ENCODE measurements at places on chromosomes 1 and 21.

DNA sequence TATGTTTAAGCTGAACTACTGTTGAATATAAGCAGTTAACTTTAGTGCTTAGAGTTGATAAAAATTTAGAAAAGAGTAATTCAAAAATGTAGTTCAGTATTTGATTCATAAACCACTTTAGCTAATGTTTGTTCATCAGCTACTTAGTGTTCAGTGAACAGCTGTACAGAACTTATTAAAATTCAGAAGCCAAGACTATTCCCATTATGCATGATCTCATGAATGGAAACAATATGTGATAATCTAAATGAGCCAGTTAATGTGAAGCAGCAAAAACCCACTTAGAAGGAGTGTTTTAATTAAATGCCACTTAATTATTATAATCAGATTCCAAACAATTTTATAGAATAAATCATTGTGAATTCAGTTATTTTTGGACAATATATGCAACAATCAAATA, 92.9 kb upstream of the NEGR1 start:
- no peak for DNase-seq

DNA sequence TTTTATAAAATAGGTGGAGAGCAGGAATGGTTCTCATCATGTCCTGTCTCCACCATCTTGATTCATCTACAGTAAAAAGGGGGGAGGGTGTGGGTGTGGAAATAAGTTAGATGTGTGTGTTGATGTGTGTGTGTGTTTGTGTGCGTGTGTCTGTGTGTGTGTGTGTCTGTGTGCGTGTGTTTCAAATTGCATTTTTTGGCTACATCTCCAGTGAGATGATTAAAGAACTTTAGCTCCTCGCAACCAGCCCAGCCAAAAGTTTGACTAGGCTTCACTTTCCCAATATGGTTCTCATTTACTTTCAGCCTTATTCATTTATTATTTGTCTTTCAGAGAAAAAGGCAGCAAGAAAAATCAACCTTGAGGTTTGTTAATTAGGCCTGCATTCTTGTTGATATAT, 14.7 kb upstream of the HAO2 start:
- no peak for DNase-seq

GRCh38 chr1:66083003-66083402, 290.3 kb downstream of the PDE4B start:
- no peak for DNase-seq

DNA sequence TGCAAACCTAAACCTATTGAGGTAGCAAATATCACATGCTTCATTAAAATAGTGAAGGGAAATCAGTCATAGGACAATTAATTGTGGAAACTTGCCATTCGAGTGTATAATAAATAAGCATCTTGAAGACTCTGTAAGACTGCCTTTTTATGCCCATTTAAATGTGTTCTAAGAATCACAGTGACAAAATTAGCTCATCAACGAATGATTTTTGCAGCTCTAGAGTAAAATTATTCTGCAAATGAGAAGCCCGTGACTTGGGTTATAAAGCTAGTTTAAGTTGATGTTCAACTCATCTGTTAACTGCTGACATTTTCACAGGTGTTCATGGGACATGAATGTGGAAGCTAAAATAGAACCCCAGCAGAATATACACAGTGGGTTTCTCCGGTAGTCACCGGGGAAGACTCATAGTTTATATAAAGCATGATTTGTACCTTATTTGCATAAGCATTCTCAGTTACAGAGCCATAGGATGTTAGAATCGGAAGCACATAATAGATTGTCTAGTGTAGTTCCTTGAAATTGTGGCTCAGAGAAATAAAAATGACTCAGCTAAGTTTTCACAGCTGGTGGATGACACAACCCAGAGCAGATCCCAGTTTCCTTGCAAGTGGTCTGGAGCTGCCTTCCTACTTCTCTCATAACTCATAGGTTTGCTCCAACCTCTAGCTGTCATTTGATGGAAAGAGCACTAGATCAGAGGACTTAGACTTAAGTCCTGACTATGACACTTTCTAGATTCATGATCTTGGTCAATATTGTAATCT, 107.3 kb downstream of the UCHL5 start:
- DNase-seq = no peak

DNA sequence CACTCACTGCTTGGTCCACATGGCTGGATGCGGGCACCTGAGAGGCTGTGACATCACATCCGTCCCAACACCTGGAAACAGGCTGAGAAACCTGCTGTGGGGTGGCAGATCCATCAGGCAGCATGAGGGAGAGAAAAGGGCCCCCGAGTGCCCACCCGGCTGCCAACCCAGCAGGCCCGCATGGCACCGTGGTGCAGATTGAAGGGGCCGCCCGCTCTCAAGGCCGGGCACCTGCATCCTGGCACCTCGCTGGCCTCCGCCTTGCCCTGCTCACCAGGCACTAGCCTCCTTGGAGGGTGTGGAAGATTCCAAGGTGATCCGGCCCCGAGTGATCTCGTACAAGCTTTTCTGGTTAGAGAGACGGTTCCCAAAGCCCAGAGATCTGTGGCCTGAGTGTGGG, 110.5 kb downstream of the PRDM16 start:
- DNase-seq = no peak

- DNase-seq = no peak
Observed at GRCh38 chr1:178115260-178115659, 21.4 kb downstream of the RASAL2 start.

DNA sequence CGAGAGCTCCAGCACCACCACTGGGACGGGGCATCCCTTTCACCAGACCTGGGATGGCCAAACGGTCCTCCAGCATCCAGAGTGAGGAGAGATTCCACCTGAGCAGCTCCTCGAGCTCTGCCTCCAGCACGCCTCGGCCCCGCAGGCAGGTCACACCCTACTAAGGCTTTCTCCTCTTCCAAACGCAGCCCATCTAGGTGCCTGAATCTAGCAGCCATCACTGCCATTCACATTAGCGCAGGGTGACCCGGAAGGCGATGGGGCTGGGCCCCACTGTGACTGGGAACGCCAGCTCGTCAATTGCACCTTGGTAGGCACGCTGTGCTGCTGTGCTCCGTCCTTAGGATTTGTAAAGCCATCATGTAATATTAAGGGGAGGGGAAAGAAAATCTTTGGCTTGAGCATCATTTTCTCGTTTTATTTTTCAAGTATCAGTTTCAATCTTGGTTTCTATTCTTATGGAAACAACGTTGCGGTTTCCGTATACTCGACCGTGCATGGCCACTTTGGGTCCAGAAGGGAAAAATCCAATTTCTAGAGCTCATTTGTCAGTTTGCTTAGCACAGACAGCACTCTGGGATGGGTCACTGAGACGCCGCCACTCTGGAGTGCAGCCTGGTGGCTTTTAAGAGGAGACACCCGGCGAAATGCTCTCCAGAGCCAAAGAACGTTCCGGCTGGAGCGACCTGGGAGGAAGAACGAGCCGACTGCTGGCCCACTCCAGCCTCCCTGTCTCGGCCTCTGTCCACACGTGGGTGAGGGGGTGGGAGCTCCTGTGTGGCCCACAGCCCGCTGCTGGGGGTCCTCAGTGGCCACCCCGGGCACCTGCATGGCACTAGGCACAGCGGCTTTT, 173.6 kb downstream of the PRDM16 start:
- DNase-seq = no peak

- DNase-seq = no peak
Observed at GRCh38 chr1:204380293-204380831, 20.6 kb upstream of the PLEKHA6 start.

DNA sequence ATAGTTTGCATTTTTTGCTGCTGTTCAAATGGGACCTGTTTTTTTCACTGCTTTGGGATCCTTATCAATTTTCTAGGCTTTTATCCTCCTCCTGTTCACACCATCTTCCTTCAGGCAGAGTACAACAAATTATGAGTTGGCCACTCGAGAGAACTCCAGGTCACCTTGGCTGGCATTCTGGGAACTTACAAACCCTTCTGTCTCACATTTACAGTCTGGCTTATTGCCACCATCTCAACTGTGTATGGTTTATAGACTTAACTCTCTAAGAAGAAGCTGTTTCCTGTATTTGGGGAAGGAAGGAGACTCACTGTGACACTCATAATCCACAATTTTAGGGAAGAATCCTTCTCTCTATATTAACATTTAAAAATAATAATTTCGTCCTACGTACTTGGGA, 5.4 kb upstream of the ZNF691 start:
- no peak for DNase-seq

Data from heart right ventricle (tissue), 16 donors.